ENCODE measurements at places on chromosomes 1 and 21.
A peak's percentile ranks its signal among the peaks of the same experiment; 100 is the strongest.

GRCh38 chr1:59645893-59646292 is 168.9 kb upstream of the HOOK1 start:
- peak; percentile 50 for DNase-seq

DNA sequence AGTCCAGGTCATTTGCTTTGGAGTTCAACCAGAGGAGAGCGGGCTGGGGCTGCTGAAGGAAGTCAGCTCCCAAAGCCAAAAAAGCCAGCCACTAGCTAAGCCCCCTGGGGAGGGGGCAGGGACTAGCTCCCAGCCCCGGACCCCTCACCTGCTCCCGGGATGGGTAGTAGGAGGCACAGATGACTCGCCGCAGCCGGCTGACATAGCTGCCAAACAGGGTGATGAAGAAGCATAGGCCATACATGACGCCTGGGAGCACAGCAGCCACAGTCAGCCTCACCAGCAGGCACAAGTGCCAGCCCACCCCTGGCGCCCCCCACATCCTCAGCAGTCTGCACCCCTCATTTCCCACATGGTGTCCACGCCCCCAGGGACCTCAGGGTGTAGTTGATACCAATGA is 7.4 kb downstream of the DCST2 start:
- DNase-seq: no peak

DNA sequence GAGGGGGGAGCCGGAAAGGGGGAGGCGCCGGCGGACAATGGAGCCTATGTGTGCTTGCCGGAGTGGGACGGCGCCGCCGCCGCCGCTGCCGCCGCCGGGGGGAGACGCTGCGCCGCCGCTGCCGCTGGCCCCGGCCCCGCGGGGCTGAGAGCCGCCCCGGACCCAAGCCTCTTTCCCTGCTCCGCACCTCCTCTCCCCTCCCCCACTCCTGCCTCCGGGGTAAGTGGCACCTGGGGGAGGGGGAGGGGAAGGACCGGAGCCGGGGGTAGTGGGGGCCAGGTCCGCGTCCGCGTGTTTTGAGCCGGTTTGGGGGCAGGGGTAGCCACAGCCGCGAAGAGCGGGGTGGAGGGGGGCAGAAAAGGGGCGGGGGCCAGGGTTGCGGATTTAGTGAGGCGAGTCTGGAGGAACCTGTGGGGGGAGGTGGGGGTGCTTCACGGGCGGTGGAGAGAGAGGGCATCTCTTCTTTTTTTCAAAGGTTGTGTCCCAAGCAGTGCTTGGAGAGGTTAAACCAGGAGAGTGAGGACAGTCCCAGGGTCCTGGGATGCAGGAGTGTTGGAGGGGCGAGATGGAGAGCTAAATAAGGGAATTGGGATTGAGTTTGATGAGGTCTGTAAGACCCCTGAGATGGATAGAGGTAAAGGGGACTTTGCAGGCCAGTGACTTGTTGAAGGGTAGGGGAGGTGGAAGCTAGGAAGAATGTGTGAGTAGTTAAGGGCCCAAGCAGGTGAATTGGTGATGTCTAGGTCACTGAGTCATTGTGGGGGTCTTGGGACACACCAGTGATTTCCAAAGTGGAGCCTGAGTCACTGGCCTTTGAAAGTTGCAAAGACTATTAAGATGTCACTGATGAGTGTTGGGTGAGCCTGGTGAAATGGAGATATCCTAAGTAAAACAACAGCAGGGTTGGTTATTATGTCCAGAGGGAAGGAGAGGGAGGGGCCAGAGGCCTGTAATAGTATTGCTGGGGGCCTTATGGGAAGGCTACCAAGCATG is 59.1 kb downstream of the BCL9 start:
- DNase-seq: peak; percentile 46

DNA sequence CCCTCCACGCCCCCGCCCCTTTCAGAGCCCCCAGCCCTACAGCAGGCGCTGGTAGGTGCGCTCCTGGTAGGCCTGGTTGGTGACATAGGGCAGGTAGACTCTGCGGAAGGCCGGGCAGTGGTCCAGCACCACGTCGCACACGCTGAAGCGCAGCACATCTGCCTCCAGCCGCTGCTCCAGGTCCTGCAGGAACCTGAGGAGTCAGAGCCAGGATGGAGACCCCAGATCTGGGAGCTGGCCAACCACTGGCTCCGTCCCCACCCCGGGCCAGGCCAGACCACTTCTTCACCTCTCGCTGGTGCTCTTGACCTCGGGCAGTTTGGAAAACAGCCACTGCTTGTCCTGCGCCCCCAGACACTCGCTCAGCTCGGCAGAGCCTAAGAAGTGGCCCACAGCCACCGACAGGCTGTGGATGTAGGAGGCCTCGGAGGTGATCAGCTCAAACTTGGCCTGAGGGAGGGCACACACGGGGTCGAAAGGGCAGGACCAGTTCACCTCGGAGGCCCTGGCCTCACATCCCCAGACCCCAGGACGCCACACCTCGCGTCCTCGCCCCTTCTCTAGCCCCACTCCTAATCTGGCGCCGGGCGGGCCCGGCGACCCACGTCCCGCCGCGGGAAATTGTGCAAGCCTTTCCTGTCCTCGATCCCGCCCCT is 6.4 kb downstream of the ARHGEF19 start:
- DNase-seq: no peak

- DNase-seq: no peak
Observed at GRCh38 chr1:184419350-184420161, 32.7 kb downstream of the C1orf21 start.

DNA sequence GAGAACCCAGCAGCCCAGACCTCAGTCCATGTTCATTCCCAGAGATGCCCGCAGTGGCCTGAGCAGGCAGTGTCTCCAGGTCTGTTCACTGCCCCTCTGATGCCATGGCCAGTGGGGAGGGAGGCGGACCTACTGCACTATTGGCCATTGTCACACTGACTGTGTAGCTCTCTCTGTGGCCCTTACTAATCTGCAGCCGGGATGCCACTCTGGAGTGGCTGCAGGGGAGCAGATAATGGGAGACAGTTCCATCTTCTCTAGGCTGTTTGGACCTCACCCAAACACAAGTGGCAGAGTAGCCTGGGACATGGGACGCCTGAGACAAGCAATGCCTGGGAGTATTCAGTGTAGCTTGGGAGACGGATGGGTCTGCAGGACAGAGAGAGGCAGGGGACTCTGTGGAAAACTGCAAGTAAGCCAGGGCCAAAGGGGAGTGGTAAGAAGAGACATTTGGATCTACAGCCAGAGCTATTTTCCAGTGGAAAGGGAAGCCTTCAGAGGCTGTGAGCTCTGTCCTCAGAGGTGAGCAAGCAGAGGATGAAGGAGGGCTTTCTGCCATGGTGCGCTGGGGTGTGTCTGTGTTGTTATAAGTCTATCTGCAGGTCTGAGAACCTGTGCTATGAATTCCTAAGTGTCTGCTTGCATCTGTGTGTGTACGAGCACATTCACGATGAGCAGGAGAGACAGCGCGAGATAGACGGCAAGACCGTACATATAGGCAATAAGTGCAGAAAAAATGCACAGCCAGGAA is 26.7 kb downstream of the DMBX1 start:
- no peak for DNase-seq

GRCh38 chr1:182095946-182096345 is 34.4 kb upstream of the ZNF648 start:
- DNase-seq: no peak

DNA sequence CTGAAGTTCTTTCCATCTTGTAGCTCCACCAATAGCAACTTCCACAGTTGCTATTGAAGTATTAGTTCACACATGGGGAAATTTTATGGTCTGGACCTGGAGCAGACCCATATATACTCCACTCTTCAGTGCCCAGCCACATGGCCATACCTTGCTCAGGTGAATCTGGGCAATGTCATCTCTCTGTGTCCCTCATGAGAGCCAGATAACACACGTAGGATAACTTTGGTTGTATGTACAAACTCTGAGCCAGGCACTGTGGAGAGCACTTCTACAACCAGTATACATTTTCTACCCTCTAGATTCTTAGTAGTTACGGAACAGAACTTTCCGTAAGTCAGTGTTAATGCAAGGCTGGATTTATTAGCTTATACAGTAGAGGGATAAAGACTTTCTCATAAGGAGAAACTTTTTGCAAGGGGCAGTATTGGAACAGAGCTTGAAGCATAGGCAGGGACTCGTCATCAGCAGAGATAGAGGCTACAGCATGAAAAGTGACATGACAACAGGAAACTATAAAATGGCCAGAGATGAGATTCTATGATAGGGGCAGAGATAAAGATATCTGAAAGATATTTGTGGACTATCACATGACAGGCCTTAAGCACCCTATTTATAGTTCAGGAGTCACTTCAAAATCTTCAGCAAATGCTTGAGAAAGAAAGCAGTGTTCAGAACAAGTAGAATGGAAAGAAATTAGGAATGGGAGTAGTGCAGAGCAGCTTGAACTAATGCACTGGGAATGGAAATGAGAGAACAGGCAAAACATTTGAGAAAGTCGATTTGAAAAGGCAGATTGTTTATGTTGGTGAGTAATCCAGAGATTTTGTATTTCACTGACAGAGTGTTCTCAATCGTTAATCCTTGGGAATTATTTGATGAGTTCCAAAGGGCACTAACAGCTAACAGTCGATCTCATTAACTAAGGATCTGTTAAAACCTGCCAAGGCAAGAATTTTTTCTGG is 481.8 kb downstream of the USP25 start:
- DNase-seq: peak; percentile 36

DNA sequence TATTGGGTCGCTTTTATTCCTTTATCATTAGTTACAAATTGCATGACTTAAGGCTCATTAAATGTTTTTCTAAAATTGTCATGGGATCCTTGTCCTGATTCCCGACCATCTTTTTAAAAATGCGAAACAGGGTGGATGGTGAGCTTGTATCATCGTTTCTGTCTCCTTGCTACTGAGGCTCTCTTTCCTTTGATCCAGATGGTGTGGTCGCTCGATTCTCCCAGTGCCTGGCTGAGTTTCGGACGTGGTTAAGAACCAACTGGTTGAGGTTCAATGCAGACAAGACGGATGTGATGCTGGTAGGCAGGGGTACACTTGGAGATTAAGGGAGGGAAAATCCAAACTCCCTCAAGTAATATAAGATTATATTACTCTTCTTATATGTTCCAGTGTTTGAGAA is 1.2 kb downstream of the MIER1 start:
- no peak for DNase-seq

DNA sequence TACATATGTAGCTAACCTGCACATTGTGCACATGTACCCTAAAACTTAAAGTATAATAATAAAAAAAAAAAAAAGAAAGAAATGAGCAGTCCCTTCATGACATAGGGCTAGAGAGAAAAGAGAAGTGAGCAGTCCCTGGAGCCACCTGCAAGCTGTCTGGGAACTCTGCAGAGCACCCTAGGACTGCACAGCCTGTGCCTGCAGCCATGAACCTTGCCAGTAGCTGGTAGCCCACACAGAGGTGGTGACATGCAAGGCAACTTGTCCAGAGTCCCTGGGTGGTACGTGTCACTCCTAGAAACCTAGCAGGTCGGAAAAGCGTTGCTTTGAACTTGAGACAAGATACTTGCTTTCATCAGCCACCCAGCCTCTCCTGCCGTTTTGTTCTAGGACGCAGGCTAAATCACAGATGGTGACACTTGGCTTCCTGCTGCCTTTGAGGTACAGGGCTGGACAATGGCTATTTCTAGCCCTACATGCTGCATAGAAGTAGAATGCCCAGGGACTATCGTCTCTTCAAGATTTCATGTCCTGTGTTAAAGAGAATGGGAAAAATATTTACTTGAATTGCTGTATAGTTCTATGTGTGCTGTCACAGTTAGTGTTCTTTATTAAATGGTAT is 260.9 kb downstream of the LTN1 start:
- DNase-seq: no peak

DNA sequence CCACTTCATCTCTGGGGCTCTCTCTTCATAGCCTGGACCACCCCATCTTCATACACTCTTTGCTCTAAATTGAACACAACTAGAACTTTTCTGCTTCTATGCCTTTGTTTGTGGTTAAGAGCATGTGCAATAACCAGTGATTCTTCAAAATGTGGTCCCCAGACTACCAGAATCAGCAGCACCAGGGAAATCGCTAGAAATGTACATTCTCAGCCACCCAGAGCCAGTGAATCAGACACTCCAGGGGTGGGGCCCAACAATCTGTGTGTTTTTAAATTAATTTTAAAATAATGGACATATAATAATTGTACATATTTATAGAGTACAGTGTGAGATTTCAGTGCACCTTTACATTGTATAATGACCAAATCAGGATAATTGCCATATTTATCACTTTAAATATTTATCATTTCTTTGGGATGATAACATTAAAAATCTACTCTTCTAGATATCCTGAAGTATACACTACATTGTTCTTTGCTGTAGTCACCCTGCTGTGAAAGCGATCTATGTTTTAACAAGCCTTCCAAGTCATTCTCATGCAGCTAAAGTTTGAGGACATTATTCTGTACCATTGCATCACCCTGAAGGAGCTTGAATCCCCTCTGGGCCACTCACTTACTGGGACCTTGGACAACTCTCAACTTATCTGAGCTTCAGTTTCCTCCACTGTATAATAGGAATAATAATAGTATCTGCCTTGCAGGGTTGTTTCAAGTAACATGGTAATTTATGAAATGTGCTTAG is 10.8 kb downstream of the GRHL3 start:
- peak; percentile 93 for DNase-seq

GRCh38 chr1:240618946-240619345 is 7.0 kb upstream of the GREM2 start:
- DNase-seq: no peak

GRCh38 chr1:3636531-3636930 is 11.7 kb downstream of the TPRG1L start:
- DNase-seq: no peak

- DNase-seq: no peak
Observed at GRCh38 chr1:194069168-194069830, 882.9 kb upstream of the B3GALT2 start.

GRCh38 chr21:44923480-44924084 is 2.9 kb upstream of the ITGB2 start:
- DNase-seq: no peak

DNA sequence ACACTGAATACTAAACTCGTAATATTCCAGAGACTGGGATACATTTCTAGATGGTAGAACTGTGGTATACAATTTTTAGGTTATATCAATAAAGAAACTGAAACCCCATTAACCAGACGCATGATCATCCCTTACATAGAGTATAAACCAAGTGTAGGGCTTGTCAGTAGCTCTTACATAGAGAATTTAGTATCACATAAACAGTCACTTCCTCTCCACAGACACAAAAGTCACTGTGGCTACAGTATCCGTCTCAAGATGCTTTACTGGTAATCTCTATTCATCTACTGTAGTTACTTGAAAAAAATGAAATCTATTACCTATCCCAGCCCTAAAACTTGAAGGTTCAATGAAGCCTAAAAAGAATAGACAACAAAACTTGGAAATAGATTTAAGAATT is 252.3 kb upstream of the TMPRSS15 start:
- DNase-seq: no peak

GRCh38 chr1:176174108-176174507 is 33.0 kb downstream of the COP1 start:
- peak; percentile 16 for DNase-seq

GRCh38 chr1:156229809-156230472 is 12.0 kb upstream of the BGLAP start:
- no peak for DNase-seq

DNA sequence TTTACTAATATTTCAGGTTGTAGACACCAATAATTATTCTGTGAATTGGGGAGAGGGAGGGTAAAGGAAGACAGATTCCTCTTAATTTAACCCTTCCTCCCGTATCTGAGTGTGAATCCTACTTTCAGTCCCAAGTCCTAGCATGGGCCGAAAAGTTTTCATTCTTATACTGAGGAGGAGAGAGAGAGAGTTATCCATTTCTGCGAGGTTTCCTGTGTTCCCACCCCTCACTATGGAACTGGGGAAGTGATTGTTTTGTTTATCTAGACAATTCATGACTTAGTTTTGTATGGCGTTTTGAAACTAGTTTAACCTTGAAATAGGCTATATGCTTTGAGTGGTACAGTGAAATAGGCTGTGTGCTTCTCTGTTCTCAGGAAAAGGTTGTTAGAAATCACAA is 134.0 kb upstream of the DPYD start:
- no peak for DNase-seq

- DNase-seq: no peak
Observed at GRCh38 chr1:182301026-182301436, 90.6 kb downstream of the GLUL start.
